ENCODE measurements at places on chromosomes 1 and 21. TPM values are rescaled to one million over a fixed set of nuclear protein-coding genes. Genes with fewer than 3 reads are reported as not detected.
A peak's percentile ranks its signal among the peaks of the same experiment; 100 is the strongest.

GRCh38 chr1:61781151-61781550 is 38.9 kb downstream of the PATJ start:
- no peak for DNase-seq

DNA sequence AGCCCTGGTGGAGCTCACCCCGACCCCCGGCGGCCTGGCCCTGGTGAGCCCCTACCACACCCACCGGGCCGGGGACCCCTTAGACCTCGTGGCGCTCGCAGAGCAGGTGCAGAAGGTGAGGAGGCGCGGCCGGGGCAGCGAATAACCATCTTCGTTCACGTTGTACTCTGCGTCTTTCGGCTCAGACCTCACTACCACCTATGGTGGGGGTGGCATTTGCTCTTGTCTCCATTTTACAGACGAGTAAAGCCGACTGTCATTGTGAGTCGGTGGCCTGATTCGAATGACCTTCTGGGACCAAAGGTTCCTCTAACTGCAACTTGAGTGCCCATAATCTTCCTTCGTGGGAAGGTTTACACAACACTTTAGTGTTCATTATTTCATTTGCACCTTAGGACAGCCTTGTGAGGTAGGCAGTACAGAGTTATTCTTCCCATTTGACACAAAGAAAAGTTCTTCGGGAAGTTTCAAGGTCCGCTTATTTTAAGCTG is 506 bp downstream of the C1orf50 start:
- DNase-seq = no peak

DNA sequence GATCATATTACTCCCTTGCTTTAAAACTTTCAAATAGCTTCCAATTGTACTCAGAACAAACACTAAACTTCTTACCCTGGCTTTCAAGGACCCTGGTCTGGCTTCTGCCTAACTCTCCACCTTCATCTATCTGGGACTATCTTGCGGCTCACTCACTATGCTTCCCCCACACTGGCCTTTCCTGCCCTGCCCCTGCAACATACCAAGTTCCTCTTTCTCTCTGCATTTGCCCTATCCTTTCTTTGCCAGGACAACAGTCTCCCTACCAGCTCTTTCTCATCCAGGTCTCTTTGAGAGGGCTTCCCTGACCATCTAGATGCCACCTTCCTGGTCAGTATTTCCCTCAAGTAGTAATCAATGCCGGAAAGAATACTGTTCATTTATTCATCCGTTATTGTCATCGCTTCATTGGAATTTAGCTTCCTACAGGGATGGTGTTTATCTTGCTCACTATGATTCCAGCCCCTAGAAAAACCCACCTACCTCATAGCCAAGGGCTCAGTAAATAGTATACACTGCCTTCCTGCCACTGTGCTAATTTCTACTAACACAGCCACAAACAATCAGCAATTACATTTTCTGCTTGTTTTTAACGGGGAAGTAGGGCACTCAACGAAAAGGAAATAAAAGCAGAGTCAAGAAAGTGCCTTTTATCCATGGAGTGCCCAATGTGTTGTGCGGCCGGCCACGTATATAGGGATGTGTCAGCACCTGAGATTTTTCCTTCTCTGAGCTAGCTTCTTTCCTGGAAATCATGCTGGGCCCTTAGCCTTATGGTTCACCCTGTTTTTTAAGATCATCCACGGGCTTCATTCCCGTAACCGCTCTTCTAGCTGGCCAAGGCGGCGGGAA is 521 bp upstream of the CDC7 start:
- DNase-seq = no peak

DNA sequence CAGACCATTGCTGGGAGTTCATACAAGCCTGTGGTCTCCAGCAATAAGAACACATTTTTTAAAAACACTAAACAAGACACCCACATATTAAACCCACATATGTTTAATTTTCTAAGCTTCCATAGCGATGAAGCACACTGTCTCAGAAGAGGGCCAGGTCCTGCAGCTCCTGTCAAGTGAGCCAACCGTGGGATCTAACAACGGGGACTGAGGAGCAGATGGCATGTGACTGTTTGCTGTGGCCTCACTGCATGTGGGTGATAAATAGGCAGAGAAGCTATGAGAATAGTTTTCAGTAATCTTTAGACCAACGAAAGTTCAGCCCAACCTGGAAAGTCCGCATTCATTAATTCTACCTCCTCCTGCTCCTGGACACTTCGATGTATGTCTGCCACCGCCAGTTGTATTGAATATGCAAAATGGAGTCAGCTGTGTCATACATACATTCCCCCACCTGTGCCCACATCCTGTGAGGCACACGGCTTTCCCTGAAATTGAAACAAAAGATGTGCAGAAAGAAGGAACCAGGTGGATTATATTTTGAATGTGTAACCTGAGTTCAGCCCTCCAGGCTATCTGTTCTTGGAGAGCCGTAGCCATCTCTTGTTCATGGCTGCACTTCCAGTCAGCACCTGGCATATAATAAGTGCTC is 88.2 kb downstream of the MIS18A start:
- no peak for DNase-seq

DNA sequence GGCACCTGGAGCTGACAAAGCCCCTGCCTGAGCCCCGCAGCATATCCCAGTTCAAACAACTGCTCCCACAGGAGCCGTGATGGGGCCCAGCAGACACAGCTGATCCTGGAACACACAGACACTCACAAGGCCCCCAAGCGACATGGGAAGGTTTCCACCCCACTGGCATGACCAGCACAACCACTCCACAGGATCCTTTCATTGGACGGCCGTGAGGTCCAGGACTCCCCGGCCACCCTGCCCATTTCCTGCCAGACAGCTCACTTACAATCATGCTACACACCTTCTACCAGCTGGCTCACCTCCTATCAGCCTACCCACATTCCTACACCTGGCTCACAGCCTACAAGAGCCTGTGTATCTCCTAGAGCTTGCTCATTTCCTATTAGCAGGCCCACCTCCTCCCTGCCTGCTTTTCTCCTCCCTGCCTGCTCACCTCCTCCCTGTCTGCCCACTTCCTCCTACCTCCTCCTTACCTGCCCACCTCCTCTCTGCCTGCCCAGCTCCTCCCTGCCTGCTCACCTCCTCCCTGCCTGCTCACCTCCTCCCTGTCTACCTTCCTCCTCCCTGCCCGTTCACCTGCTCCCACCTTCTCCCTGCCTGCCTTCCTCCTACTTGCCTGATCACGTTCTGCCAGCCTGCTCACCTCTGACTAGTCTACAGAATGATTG is 73.9 kb downstream of the MATN1 start:
- no peak for DNase-seq

- DNase-seq = no peak
Measured at GRCh38 chr1:21322681-21323016, 32.4 kb upstream of the ECE1 start.

DNA sequence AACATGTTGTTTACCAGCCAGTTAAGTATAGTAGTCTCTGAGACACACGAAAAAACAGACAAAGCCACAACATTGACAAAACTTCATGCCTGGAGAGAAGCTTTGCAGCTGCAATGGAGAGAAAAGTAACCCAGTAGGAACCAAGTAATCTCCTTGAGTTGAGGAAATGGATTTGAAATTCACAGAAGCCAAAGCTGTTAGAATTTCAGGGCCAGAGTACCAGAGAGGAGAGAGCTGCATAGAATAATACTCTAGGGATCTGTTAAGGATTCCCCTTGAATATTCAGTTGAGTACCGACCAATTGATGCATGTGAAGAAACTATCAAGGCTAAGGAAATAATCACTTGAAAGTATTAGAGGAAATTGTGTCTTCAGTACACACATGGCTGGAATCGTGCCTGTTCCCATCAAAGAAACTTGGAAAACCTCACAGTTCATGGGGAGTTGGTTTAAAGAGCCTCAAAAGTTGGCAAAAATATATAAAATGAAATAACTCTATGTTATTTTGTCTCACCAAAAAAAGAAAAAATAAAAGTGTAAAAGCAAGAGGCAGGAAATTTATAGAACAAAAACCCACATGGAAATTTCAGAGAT is 324.0 kb upstream of the NEGR1 start:
- DNase-seq = no peak

DNA sequence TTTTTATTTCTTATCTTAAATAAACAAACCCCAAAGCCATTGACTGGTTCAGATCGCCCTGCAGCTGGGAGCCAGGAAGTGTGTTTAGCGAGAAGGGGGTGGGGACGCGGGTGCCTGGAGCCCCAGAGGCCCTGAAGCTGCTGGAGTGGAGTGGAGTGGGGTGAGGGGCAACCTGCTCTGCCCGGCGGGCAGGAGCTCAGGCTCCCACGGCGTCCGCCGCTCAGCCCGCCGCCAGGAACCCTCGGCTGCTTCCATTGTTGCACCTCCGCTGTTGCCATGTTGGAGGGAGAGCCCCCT is 673 bp downstream of the PIK3C2B start:
- no peak for DNase-seq

GRCh38 chr1:218459450-218459849 is 114.3 kb downstream of the TGFB2 start:
- DNase-seq = peak; percentile 73

DNA sequence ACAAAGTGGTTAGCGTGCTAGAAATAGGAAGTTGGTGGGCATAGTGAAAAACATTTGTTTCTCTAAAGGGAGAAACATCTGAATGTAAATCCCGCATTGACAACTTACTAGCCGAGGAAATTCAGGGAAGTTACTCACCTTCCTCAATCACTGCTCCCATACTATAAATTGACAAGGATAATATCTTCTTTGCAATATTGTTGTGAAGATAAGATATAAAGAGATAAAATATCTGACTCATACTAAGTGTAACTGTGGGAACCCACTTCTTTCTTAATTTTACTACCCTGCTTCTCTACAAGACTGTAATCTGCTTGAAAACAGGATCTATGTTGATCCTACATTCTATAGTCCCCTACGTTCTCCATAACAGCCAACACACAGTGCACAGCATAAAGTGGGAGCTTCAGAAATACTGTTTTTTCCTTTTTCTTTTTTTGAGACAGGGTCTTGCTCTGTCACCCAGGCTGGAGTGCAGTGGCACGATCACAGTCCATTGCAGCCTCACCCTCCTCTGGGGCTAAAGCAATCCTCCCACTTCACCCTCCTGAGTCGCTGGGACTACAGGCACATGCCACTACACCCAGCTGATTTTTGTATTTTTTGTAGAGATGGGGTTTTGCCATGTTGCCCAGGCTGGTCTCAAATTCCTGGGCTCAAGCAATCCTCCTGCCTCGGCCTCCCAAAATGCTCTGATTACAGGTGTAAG is 57.4 kb upstream of the C1orf21 start:
- DNase-seq = no peak

DNA sequence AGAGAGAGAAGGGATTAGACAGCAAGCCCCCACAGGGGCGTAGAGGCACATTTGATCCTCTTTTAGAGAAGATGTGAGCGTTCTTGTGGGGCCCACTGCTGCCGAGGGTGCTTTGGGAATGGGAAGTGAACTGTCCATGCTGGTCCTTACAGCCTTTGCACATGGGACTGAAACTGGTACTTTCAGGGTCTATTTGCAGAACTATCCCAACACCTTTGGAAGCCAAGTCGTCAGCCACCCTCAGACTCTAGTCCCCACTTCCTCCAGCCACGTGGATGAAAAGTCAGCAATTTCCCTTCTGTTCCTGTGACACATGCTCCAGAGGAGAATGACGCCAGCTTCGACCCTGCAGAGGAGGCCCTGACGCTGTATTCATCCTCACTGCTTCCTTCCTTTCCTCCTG is 2.6 kb upstream of the RAB7B start:
- no peak for DNase-seq

- DNase-seq = no peak
Measured at GRCh38 chr21:26019236-26019635, 151.3 kb downstream of the APP start.

GRCh38 chr1:79283451-79283850 is 276.9 kb upstream of the ADGRL4 start:
- no peak for DNase-seq

- peak; percentile 54 for DNase-seq
Measured at GRCh38 chr1:185453496-185454192, 136.6 kb upstream of the IVNS1ABP start.

- no peak for DNase-seq
Measured at GRCh38 chr1:17434016-17434415, 5.5 kb downstream of the RCC2 start.

- no peak for DNase-seq
Measured at GRCh38 chr1:230240446-230241086, 173.5 kb downstream of the GALNT2 start.

GRCh38 chr1:201375169-201375568 is 2.3 kb downstream of the TNNT2 start:
- DNase-seq = no peak

DNA sequence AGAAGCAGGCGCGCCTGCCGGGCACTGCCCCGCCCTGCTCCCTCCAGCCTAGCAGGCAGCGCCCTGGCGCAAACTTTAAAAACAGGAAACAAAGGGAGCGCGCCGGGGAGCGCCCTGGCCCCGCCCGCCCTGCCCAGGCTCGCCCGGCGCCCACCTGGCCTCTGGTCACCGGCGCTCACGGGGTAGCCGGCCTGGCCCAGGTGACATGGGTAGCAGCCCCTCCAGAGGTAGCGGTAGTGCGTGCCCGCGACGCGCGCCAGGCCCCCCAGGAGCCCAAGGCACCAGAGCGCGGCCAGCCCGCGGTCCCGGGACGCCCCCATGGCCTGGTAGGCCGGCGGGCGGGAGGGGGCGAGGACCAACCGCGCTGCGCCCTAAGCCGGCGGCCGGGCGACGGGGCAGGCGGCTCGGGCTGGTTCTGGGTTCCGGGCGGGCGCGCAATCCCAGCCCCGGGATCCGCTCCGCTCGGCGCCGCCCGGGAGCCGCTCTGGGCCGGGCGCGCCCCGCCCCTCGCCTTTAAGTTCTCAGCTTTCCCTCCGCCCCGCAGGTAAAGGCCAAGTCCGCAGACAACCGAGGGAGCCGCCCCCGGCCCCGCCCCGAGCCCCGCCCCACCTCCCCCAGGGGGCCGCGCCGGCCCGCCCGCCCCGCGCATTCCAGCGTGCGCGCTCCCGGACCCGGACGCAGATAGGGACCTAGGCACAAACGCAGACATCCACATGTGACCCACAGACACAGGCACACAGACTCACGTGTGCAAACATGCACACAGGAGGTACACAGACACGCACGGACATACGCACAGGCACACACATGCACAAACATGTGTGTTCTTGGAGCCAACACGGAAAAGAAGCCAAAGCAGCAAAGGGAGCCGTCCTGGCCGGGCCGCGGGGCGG is 76.7 kb downstream of the ARHGEF16 start:
- peak; percentile 68 for DNase-seq

- no peak for DNase-seq
Measured at GRCh38 chr1:28663871-28664470, 4.6 kb upstream of the GMEB1 start.

- DNase-seq = no peak
Measured at GRCh38 chr1:234983564-234984238, 144.9 kb downstream of the TOMM20 start.

DNA sequence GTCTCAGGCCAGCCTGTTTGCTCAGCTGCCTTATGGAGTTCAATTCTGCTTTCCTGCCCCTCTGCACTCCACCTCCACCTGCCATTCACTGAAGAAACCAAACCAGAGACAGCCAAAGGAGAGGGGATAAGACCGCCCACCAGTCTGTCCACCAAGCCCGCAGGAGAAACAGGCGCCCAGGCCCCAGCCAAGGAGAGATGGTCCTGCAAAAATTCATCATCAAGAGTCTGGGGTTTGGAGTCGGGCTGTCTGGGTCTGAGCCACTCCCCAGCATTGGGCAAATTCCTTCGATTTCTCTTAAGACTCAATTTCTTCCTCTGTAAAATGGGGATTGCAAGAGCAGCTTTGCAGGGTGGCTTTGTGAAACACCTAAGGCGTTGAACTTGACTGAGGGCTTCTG is 121.4 kb upstream of the RUNX3 start:
- no peak for DNase-seq

- DNase-seq = no peak
Measured at GRCh38 chr21:32100423-32100822, 178.4 kb downstream of the MIS18A start.

GRCh38 chr1:20429296-20429695 is 56.7 kb downstream of the CAMK2N1 start:
- peak; percentile 46 for DNase-seq

LCE3D gene
- total RNA-seq = not detected

DCDC2B gene
- not detected for total RNA-seq

PLD5 gene
- total RNA-seq = under 0.01 TPM
